ENCODE measurements at places on chromosomes 11 and 22.

DNA sequence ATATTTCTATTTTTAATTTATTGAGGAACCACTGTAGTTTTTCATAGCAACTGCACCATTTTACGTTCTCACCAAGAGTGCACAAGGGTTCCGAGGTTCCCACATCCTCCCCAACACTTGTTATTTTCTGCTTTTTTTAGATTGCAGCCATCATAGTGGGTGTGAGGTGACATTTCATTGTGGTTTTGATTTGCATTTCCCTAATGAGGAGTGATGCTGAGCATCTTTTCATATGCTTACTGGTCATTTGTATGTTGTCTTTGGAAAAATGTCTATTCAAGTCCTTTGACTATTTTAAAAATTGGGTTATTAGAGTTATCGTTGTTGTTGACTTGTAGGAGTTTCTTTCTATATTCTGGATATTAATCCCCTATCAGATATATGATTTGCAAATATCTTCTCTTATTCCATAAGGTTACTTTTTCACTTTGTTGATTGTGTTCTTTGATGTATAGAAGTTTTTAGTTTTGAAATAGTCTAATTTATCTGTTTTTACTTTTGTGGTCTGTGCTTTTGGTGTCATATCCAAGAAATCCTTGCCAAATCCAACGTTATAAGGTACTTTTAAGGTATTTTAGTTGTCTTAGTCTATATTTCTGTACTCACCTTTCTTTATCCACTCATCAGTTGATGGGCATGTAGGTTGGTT lies 9.0 kb downstream of the NEAT1 start:
- no peak for DNase-seq

- no peak for DNase-seq
Measured at GRCh38 chr11:67368621-67369020, 4.8 kb downstream of the CLCF1 start.

DNA sequence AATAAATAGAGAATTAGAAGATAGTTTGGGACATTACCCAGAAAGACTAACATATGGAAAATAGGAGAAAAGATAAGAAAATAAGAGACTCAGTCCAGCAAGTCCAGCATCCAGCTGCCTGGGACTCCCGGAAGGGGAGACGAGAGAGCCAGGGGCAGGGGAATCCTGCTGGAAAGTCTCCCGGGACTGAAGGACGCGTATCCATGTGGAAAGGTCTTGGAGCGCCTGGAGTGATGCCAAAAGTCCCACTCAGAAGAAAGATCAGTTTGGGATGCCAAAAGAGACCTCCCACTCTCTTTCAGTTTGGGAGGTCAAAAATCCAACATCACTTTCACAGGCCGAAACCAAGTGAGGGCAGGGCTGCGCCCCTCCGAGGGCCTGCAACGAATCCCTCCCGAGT lies 30.7 kb downstream of the LRFN4 start:
- DNase-seq, result no peak

DNA sequence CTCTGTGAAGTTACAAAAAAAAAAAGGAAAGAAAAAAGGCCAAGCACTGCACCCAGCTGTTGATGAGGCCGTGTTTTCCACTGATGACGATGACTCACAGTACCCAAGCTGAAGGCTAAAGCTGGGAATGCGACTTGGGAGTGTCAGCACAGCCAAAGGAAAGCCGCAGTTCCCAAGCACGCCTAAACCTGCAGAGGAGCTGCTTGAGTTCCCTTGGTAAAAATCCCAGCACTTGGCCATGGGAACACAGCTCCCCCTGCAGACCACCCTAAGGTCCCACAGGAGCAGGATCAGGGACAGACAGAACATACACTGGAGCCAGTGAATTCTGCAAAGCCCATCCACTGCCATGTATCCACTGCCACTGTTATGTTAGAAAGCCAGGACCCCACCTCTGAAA lies 39.9 kb downstream of the SERGEF start:
- no peak for DNase-seq

GRCh38 chr11:9861860-9862725 lies 198.2 kb downstream of the SWAP70 start:
- no peak for DNase-seq

GRCh38 chr11:79670882-79671281 lies 230.1 kb upstream of the TENM4 start:
- no peak for DNase-seq

GRCh38 chr11:4768094-4768493 lies 1.6 kb downstream of the OR51F1 start:
- DNase-seq, result no peak

GRCh38 chr11:64916040-64916774 lies 802 bp downstream of the ATG2A start:
- no peak for DNase-seq

DNA sequence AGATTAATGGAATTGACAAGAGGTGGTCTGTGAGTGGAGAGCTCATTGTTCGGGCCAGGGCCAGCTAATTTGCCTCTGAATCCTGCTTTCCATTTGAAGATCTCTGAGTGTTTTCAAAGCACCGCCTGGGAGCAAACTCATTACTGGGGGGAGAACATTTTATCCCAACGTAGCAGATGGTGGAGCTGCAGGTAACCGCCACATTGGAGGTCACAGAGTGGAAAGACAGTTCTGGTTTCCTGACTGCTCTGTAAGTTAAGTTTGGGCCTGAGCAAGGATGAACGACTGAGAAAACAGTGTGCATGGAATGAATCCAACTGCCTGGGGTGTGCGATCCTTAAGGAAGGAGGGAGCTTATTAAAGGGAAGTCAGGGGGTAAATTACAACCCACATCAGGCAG lies 30.5 kb downstream of the LMO2 start:
- DNase-seq, result no peak

GRCh38 chr11:55920537-55920936 lies 6.2 kb upstream of the OR5W2 start:
- DNase-seq, result no peak

GRCh38 chr22:26800858-26801257 lies 143.5 kb downstream of the MIAT start:
- DNase-seq, result no peak

DNA sequence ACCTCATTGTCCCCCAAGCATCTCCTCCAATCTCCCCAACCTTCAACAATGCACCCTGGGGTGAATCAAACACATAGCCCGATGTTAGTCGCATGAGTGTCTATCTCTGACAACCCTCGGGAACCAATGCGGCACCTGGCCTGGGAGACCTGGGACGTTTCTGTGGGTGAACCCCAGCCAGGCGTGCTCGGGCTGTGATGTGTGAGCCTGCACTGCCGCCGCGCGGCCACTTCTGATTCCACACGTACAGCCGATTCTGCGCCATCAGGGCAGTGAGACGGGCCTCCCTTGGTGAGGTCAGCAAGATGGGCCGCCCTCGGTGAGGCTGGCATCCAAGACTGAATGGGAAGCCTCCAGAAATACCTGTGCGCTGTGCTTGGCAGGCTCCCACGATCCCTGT lies 5.2 kb upstream of the H19 start:
- DNase-seq, result no peak

DNA sequence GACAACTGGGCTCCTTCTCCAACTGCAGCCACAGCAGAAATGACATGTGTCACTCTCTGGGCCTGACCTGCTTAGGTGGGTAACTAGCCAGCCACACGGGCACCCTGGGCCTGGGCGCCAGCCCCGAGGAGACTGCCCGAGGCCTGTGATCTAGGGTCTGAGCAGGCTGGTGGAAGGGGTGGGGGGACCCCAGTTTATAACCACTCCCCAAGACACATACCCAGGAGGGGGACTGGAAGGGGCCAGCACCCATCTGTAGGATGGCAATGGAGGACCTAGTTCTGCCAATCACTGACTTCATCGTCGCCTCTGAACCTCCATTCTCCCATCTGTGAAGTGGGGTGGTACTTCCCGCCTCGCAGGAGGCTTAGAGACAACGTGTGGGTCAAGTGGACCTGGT lies 16.1 kb downstream of the CD5 start:
- DNase-seq, result no peak

DNA sequence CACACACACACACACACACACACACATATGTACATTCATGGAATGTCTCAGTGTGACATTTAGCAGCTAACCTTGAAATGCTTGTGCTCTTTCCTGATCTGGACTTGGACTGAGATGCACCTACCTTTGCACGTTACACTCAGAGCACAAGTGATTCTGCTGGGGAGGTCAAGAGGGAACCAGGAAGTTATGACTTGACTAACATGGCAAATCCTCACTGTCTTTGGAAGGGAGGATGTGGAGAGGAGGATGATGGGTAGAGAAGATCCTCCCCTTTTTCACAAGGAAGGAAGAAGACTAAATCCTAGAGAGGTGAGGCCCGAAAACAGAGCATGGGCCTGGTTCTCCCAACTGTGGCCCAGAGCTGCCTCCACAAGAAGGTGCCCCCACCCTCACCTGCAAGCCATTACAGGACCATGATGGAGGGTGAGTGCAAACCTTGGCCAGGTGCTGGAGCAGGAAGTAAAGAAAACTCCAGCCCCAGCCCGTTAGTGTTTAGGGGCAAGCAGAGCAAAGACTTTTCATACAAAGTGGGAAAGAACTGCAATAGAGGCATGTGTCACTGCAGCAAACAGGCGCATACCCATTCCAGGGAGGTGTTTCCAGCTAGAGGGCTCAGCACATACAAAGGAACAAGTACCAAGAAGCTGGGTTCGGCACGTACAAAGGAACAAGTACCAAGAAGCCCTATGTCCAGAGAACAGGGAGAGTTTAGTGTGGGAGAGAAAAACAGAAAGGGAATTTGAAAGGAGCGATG lies 26.4 kb downstream of the SCN4B start:
- no peak for DNase-seq

Measured in amygdala (tissue), 56 donors.